ENCODE measurements at places on chromosomes 1 and 21.

- no peak for DNase-seq
These were observed 79.1 kb upstream of the KCNE2 start for GRCh38 chr21:34284666-34285065.

DNA sequence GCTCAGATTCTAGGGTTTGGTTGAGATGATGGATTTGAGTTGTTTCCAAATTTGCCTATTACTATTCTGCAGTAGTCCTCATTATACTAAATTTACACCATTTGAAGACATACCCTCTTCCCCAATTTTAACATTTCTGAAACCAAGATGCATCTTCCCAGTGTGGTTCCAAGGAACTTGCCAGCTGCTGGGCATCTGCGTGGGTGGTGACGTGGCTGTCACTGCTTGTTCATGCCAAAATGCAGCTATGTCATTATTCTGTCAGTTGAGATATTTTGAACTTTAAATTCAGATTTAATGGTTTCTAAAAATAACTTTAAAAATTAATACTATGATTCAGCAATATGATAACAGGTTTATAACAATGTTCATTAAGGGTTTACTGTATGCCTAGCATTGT, 1.2 kb downstream of the ZFP69 start:
- no peak for DNase-seq

DNA sequence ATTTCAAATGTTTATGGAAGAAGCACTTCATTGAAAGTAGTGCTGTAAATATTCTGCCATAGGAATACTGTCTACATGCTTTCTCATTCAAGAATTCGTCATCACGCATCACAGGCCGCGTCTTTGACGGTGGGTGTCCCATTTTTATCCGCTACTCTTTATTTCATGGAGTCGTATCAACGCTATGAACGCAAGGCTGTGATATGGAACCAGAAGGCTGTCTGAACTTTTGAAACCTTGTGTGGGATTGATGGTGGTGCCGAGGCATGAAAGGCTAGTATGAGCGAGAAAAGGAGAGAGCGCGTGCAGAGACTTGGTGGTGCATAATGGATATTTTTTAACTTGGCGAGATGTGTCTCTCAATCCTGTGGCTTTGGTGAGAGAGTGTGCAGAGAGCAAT, 10.7 kb downstream of the TARDBP start:
- no peak for DNase-seq

- peak; percentile 15 for DNase-seq
These were observed 34.5 kb downstream of the OR10R2 start for GRCh38 chr1:158506369-158506987.

DNA sequence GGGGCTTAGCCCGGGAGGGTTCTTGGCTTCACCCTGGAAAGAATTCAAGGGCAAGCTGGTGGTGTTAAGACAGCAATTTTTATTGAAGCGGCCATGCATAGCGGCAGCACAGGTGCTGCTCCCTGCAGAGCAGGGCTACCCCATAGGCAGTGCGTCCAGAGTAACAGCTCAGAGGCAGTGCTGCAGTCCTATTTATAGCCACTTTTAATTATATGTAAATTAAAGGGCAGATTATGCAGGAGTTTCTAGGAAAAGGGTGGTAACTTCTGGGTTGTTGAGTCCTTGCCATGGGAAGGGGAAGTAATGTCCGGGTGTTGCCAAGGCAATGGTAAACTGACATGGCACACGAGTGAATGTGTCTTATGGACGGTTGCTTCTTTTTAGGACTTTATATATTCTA, 57.0 kb downstream of the VPS26C start:
- DNase-seq: no peak

DNA sequence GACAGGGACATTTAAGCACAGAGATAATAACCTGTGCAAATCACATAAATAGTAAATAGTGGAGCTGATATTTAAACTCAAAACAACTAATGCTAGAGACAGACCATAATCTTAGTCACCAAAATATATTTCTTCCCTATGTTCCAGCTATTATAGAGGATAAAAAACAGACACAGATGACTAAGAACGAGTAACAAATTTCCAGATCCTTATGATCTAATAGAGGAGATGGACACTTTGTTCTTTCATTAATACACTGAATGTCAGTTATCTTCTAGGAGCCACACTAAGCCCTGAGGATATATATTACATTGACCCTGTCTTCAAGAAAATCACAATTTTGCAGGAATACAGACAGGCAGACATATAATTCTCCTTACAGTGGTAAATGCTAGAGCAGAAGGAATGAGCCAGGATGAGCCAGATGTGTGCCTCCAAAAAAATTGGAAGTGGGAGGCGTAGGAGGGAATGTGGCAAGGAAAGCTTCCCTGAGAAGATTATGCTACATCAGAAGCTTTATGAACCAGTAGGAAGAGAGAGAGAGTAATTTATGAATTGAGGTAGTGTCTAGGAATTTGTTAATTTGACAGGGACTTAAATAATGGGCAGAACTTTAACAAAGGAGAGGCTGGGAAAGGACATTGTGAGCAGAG, 395.4 kb upstream of the BEND5 start:
- DNase-seq: no peak

- DNase-seq: no peak
These were observed 27.7 kb downstream of the ERO1B start for GRCh38 chr1:236253918-236254637.

DNA sequence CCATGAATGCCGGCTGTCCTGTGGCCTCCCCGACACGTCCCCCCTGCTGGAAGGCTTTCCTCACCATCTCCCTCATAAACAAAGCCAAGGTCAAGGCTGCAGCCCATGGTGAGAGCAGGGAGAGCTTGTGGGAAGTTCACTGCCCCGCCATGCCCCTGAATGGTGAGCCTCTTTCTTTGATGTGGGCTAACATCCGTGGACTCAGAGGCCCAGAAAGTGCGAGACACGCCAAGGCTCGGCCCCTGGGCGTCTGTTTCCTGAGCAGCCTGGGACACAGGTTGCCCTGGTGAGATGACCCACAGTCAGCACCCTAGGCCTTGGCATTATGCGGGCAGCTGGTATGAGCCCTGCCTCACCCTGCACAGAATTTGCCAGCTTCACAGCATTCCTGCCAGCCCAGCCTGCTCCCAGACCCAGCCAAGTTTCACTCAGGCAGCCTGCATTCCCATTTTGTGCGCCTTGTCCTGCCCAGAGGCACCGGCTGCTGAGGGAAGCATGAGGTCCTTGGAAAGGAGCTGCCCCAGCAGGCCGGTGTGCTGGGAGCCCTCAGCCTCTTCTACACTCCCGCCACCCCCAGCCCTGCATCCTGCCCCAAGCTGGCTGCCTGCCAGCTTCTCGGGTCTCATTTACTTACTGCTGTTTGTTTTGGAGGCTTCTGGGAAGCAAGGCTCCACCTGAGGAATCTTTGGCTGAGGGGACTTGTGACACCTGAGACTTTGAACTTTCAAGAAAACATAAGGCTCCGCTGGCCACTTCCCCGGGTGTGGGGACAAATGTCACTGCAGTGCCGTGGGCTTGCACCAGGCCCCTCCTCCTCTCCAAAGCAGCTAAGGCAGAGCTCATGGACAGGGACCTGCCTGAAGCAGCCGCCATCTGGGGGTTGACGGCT, 31.9 kb downstream of the NEK2 start:
- DNase-seq: no peak

DNA sequence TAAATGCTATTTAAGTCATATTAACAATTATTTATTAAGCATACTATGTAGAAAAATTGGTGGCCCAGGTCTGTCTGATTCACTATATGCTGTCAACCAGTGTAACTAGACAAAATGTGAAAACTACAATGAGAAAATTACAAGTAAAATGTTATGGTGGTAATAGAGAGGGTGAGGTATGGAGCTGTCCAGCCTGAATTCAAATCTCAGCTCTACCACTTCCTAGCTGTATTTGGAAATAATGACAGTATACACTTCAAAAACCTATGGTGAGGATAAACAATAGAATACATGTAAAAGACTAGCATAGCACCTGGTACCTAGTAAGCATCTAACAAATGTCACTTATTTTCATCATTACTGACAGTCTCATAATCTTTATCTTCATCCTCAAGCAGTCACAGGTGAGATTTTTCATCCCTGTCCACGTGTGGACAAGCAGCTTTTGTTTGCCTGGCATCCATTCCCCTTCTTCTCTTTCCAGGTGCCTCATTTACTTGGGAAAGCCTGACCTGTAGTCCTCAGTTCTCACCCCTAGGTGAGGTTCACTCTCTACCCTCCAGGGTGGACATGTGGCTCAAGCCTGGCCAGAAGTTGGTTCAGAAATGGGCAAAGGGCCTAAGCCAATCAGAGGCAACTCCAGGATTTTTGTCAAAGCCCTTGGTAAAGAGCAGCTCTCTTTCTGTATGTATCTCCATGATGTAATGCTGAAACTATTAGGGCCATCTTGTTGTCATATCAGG, 29.5 kb downstream of the EGLN1 start:
- peak; percentile 35 for DNase-seq

DNA sequence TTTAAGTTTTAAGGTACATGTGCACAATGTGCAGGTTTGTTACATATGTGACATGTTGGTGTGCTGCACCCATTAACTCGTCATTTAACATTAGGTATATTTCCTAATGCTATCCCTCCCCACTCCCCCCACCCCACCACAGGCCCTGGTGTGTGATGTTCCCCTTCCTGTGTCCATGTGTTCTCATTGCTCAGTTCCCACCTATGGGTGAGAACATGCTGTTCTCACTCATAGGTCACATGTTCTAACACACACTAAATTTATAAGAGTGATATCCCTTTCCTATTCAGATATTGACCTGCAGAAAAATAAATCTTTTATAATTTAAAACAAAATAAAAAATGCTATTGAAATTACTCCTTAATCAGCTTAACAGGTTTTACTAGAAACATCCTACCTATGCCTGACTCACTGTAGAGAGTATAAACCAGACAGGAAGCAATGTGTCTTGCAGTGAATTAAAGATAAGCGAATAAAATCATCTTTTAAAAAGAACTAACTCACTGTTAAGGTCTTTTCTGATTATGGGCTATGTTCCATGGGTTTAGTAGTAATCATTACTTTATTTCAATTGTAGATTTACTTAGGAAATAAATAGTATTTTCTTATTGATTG, 82.0 kb upstream of the DPH5 start:
- no peak for DNase-seq

DNA sequence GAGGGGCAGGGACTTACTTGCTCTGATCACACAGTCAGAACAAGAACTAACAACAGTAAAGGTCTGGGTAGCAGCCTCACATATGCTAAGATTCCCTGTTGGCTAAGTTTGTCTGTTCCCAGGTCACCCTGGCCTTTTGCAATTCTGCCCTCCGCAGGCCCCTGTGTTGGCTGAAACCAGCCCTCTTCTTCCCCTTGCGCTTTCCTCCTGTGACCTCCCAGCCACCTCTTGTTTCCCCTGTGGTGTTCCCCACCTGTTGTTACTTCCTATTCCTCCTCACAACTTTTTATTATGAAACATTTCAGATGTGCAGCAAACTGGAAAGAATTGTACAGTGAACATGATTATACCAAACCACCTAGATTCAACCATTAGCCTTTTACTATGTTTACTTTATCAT, 23.4 kb downstream of the MAPKAPK2 start:
- DNase-seq: peak; percentile 63

DNA sequence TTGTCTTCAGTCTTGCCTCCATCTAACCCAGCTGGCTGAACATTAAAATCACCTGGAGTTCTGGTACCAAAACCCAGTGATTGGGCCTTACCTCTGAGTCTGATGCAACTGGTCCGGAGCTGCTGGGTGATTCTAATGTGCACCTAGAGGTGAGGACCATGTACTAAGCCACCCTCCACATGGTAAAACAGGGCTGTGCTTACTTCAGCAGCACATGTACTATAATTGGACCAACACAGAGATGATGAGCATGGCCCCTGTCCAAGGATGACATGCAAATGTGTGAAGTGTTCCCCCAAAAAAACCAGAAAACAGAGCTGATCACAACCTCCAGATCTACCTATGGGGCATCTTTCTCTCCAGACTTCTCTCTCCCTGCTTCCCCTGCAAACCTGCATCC, 37.0 kb downstream of the ELK4 start:
- DNase-seq: no peak

GRCh38 chr1:104466068-104466467, 716.4 kb downstream of the AMY1C start:
- no peak for DNase-seq

DNA sequence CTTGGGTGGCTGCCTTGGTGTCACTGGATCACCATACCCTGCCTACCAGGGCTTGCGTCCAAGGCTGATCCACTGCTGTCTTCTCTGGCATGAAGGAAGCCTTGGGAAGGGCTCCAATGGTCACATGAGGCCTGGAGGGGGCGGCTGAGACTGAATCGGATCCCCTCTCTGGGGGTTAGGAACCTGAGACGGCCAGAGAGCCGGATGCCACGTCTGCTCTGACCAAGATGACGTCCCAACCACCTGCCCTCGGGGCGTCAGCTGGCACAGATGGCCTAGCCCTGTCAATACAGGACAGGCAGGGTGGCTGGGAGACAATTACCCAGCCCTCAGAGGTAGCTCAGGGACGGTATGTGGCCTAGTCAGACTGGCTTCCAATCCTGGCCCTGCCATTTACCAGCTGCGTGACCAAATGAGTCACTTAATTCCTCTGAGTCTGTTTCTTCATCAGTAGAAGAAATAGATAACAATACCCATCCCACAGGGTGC, 5.4 kb downstream of the TRIM62 start:
- peak; percentile 38 for DNase-seq

DNA sequence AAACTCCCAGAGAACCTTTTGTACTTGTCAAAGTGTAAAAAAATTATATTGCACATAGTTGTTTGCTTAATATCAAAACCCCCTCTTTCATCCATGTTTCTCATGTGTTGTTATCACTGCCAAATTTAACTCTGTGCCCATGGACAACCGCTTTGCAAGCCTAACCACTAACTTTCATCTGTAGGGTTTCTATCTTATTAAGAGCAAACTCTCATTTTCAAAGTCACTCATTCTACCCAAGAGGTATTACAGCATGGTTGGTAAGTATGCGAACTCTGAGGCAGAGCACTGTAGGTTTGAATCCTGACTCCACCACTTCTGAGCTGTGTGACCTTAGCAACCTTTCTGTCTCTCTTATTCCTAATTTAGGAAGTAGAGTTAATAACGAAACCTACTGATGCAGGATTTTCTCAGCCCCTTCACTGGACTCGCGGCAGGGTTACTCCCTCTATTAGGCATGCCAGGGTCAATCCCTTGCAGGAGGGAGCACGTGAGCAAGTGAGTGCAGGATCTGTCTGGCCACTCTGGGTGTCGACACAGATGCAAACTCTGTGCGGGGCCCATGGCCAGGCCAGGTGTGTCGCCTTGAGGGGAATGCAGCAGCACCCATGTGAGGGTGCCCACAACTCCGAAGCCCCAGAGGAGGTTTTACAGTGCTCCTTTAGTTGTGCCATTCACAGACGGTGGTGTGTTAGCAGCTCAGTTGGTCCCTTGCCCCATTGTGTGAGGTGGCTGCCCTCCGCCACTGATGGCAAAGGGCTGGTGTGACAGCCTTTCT, 361.5 kb upstream of the ADGRL2 start:
- no peak for DNase-seq

GRCh38 chr1:39337067-39337466, 132.6 kb downstream of the MACF1 start:
- DNase-seq: no peak

GRCh38 chr1:63663301-63663700, 70.1 kb downstream of the PGM1 start:
- DNase-seq: no peak

DNA sequence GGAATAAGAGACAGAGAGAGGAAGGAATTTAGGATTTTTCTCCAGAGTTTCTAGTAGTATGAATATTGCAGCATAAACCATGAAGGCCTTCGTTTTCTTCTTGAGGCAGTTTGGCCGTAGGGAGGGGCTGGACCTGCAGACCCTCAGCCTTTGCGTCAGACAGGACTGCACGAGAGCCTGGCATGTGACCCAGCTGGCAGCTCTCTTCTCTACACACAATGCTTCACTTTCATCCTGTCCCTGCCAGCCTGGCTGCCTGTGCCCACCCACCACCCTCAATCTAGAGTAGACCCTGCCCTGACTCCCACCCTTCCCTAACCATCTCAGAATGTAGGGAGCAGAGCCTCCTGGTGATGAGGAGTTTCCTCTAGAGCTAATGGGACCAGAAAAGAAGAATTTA, 1.6 kb downstream of the CA14 start:
- no peak for DNase-seq

All from H7 (cell line).